NCI-H1105 treated with DMSO at 0.1 percent for 48 hours (cell line): ENCODE measurements at places on chromosomes 12 and 14.
A peak's percentile ranks its signal among the peaks of the same experiment; 100 is the strongest.

DNA sequence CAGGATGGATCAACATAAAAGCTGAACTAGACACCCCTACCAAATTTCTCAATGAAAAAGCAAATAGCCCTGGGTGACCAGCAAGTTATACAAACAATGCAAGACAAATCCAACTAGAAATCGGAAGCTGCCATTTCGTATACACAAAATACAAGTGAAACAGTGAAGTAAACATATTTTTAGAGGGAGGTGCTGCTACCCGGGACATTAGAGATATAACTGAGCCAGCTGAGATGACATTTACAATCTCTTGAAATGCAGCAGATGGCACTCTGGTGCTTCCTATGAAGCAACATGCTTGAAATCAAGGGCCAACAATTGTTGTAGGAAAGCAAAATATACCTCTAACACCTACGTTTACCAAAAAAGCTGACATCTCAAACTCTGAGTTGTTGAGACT is 25.5 kb downstream of the BDKRB1 start:
- no peak for DNase-seq

- no peak for DNase-seq
Measured at GRCh38 chr12:132517013-132517739, 27.2 kb downstream of the FBRSL1 start.

DNA sequence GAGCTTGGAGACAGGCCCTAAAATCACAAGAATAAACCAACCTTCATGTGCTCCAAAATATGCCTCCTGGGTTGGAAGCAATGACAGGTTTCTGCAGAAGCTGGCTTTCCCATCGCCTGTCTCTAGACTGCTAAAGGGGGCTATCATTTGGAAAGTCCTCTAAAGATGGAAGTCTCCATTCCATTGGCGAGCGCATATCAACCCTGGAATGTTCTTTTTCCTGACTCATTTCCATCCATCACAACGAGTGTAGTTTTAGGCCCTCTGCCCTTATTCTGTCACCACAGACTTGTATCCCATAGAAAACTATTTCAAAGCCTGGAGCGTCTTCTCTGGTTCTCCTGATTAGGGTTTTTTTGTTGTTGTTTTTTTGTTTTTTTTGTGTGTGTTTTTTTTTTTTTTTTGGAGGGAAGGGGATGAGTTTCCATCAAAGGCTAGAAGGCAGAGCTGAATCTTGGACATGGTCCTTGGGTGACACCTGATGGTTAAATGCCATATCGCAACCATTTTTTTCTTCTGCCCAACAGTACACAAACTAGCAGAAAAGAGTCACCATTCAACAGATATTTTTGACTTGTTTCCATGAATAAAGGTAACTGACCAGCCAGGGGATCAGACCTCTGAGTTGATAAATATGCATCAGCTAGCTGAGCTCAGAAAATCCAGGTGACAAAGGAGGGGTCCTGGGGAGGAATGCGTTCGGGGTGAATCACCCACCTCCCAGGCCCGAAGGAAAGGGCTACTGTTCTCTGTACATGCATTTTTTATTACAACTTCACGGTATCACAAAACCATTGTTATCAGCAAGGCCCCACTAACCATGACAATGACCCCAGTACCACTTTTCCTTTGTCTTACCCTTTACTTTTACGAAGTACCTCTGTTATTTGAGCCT is 40.5 kb downstream of the KCNA5 start:
- DNase-seq: peak; percentile 38

DNA sequence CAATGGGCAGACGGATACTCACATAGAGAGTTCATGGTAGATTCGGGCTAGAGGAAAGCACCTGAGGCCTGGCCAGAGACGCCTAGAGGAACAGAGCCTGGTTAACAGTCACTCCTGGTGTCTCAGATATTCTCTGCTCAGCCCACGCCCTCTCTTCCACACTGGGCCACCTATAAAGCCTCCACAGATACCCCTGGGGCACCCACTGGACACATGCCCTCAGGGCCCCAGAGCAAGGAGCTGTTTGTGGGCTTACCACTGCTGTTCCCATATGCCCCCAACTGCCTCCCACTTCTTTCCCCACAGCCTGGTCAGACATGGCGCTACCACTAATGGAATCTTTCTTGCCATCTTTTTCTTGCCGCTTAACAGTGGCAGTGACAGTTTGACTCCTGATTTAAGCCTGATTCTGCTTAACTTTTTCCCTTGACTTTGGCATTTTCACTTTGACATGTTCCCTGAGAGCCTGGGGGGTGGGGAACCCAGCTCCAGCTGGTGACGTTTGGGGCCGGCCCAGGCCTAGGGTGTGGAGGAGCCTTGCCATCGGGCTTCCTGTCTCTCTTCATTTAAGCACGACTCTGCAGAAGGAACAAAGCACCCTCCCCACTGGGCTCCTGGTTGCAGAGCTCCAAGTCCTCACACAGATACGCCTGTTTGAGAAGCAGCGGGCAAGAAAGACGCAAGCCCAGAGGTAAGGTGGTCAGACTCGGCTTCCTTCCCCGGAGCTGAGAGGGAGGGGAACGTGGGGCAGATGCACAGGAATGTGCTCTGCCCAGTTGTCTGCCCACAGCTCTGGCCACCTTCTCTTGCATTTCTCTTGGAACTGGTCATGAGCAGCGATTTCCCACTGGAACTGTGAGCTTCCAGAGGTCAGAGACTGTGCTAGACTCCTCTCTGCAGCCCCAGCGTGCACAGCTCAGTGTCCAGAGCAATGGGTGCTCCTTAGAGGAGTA is at the start of gene CD4:
CD4 (plus strand) TSS at position 557 of the 953 bp plus-strand sequence. CDS start 10,611 bp downstream, outside the sequence.
- DNase-seq: no peak

GRCh38 chr12:20599757-20600156 is 95.4 kb upstream of the SLCO1C1 start:
- DNase-seq: no peak

- no peak for DNase-seq
Measured at GRCh38 chr12:41652981-41653380, 464.9 kb downstream of the PDZRN4 start.

GRCh38 chr12:121581686-121582429 is 1.0 kb upstream of the KDM2B start:
- DNase-seq: no peak

DNA sequence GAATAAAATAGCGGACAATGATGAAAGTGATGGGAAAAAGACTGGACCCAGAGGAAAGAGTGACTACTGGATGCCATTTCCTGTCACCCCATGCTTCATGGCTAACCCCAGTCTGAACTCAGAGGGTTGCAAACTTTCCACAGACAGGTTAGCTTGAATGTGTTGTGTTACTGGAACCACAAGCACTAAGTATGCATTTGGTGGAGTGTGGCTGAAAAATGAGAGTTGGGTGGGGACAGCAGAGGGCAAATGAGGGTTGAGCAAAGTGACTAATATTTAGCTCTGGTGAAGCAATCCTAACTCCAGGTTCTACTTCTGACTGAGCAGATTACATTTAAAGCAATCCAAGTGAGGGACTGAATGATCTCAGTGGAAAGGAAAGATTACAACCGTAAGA is 1.6 kb downstream of the SLC16A7 start:
- no peak for DNase-seq

DNA sequence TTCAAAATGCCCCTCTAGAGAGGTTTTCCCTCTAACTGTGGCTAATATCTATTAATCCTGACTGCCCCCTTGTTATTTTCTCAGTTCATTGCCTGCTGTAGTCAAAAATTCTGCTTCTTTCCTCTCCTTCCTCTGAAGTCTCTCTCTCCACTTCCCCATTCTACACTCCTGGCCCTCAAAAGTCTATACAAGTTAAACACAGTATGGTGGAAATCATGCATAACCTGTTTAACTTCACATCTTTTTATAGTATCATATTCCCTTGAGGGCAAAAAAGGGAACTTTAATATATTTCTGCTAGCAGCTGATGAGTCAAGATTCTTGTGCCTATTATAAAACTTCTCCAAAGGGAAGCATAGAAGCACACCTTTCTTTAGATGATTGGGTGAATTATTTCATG is 16.7 kb downstream of the GRIP1 start:
- no peak for DNase-seq

DNA sequence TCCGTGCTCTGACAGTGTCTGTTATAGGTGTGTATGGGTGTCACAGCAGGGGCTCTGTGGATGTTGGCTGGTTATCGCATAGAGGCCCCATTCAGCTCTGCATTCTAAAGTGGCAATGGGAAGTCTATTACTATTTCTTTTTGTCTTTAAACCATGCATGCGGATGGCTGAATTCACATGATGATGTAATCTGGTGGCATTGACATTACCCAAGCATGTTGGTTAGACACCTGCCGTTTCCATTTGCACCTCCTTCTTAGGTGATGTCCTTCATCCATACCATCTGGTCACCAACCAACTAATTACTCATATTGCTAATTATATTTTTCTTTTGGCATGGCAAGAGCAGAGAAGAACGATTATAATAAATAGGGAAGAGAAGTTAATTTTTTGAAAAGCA is 270.8 kb upstream of the RGS6 start:
- no peak for DNase-seq

DNA sequence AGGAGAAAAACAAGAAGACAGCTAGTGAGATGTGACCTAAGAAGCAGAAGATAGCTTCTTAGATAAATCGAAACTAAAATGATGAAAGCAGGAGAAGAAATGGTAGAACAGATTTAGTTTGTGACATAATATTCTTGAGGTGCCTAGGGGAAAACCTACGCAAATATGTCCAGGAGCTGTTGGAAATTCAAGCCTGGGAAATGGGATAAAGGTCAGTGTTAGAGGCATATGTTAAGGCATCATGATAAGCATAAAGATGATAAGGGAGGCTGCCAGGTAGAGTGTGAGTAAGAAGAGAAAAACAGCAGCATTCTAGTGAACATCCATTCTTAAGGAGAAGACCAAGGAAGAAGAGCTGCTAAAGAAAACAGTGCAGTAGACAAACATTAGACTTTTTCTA is 109.6 kb upstream of the LGR5 start:
- no peak for DNase-seq

DNA sequence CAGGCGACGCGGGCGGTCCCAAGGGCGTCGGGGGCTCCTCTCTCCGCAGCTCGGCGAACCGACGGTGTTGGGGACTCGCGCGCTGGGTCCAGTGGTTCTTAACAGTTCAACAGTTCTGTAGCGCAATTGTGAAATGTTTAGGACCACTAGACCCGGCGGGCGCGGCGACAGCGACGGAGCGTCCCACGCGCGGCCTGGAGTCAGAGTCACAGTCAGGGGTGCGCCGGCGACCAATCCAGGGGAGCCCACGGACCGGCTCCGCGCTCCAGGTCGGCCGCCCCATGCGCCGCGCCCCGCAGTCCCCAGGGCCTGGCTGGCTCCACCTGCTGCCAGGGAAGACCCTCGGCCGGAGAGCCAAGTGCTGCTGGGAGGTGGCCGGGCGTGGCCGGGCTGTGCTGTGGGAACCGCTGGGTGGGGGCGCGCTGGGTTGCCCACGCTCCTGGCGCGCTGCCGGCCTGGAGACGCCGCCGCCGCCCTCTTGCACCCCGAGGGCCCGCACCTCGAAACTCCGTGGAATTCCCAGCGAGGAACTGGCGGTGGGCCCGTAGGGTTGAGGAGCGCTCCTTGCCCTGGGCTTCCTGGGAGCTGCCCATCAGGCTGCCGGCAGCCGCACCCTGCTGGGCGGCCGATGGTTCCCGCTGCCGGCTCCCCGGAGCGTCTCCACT is 20.9 kb upstream of the KIF26A start:
- DNase-seq: no peak

- no peak for DNase-seq
Measured at GRCh38 chr14:89614009-89614691, 197.1 kb upstream of the FOXN3 start.

DNA sequence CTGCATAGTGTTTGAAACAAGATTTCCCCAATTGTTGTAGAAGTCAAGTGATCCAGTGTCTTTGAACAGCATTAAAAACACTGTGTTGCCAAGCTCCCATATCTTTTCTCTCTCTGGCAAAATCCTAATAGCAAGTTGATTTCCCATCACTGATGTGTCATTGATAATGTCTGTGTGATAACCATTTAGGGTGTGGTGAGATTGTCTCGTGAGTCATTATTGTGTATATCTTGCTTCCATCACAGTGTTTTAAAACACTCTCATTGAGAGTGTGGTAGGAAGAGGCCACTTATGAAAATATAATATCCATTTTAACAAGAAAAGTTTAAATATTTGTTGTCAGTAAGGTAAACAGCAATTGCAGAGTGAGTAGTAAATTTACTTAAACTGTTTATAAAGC is 74.7 kb downstream of the PRORP start:
- no peak for DNase-seq

- no peak for DNase-seq
Measured at GRCh38 chr14:29928117-29928640, 532 bp upstream of the PRKD1 start.

DNA sequence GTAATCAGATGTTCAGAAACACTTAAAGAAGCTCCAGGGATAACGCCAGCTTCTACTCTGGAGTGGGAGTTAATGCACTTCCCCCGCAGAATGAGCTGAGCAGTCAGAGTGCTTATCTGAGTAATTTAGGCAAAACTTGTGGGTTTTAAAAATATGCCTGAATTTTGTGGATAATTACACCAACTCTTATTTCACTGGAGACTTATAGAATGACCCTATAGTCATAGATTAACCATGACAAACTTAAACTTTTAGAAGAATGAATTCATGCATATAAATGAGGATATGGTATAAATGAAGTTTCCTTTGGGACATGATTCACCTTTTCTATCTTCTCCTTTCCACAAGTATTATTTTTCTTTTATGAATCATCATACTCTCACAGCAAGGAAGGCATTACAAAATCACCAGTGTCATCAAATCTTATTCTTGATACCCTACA is 241.1 kb upstream of the FBXO33 start:
- DNase-seq: no peak

DNA sequence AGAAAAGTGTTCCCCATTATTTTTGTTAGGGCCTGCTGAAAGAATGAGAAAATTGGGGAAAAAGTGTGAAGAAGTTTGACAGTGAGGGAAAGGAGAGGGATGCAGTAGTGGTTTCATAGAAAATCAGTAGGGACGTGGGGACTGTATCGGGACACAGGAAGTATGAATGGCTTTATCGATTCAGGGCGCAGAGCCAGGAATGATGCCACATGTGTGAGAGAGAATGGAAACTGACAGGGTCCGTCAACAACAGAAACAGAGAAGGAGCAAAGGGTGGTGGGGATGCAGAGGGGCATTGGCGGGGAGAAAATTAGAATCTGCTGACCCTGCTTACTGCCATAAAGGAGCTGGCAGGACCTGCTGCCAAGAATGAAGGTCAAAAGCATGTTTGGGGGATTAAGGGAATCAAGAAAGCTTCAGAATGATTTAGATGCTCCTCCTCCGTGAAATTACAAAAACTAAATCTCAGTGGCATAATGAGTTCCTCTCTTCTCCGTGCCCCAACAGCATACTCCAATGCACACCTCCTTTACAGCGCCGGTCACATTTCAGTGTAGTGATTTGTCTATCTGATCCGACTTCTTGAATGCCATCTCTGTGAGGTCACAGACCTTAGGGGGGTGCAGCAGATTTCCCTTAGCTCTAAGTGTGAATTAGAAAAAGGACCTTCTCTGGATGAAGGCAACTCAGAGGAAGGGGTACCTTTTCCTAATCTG is 92.6 kb downstream of the EMP1 start:
- DNase-seq: peak; percentile 22

- DNase-seq: no peak
Measured at GRCh38 chr14:93044556-93044955, 71.2 kb downstream of the ITPK1 start.

GRCh38 chr12:54225666-54226065 is 36.9 kb upstream of the SMUG1 start:
- no peak for DNase-seq

- DNase-seq: no peak
Measured at GRCh38 chr12:6868211-6869048, 1.1 kb downstream of the TPI1 start.

- peak; percentile 93 for DNase-seq
Measured at GRCh38 chr12:121626087-121626852, at the start of gene ORAI1. TSS of gene ORAI1 (plus strand) at chr12:121626530.
